Skin of body (tissue), 3 donors: ENCODE measurements at places on chromosomes 3 and 15. TPM values are rescaled to one million over a fixed set of nuclear protein-coding genes. Genes with fewer than 3 reads are reported as not detected.

Gene A4GNT
- total RNA-seq: not detected

Gene SLC6A11
- 0.49 TPM for total RNA-seq

Gene IL17RB
- 1.4 TPM for total RNA-seq

Gene SLC2A2
- not detected for total RNA-seq

Gene SCG5
- total RNA-seq: 5.0 TPM

Gene MAP3K13
- 18.9 TPM for total RNA-seq

Gene GCNT3
- total RNA-seq: not detected

Gene TOMM70
- 49.2 TPM for total RNA-seq

Gene FBXL2
- total RNA-seq: 13.8 TPM

Gene FSIP1
- total RNA-seq: 0.89 TPM

Gene IGSF10
- total RNA-seq: 61.5 TPM

Gene CYP8B1
- not detected for total RNA-seq

Gene TTLL13
- not detected for total RNA-seq
